ENCODE measurements at places on chromosomes 4 and X.
A peak's percentile ranks its signal among the peaks of the same experiment; 100 is the strongest.

- DNase-seq: no peak
- H3K36me3 ChIP-seq: peaks cover 33% of the 10 kb centered on the region
- peaks cover 6% of the 10 kb centered on the region for H3K4me1 ChIP-seq
- H3K27ac ChIP-seq: no peak overlapping the region
These were observed 89.9 kb downstream of the SLC10A6 start for GRCh38 chr4:86759298-86759697.

DNA sequence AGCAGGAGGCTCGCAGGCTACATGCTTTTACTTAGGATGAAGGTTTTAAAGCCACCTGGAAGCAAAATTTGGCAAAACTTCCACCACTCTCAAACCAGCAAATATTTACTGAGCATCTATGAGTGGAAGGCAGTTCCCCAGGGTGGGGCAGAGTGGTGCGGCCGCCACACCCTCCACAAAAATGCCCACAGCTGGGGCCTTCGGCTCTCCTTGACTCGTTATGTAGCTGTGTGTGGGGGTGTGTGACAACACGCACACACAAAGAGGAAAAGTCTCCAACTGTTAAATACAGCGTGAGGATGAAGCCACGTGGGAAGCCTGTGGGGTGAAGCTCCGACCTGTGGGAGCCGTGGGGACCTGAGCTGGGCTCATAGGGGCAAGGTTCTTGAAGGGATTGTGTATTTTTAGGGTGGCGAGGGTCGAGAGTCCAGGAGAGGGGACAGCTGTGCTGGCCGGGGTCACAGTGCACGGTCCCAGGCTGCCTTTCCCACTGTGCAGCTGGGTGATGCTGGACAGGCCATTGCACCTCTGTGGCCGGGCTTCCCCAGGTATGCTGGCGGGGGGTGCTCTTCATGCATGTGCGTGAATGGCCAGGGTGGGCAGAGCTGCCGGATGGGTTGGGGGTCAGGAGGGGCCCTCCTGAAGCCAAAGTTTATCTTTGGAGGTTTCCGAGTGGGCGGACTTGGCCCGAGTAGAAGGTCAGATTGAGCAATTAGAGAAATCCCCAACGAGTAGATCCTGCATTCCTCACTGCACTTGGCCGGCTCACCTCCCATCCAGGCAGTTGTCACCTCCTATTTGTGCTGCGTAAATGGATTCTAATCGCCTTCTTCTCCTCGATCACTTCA lies 25.4 kb downstream of the SORCS2 start:
- H3K4me1 ChIP-seq: no peaks in the 10 kb centered on the region
- no peak for DNase-seq
- peaks cover 14% of the 10 kb centered on the region for H3K36me3 ChIP-seq
- no peaks in the 10 kb centered on the region for H3K27me3 ChIP-seq
- no peak overlapping the region for H3K4me3 ChIP-seq

- H3K4me3 ChIP-seq: no peak overlapping the region
- H3K27me3 ChIP-seq: 0 out of 2 replicates have a peak, but pooled peaks cover 2% of the 10 kb centered on the region
- no peaks in the 10 kb centered on the region for H3K36me3 ChIP-seq
These were observed 626.2 kb downstream of the MID1IP1 start for GRCh38 chrX:39427492-39427891.

GRCh38 chrX:149825424-149825823 lies 43.7 kb downstream of the MAGEA9 start:
- H3K36me3 ChIP-seq: peaks cover 7% of the 10 kb centered on the region
- no peak overlapping the region for H3K4me3 ChIP-seq
- peaks cover 45% of the 10 kb centered on the region for H3K4me1 ChIP-seq
- H3K27ac ChIP-seq: no peak overlapping the region
- DNase-seq: peak; percentile 63

GRCh38 chr4:147078875-147079658 lies 133.4 kb upstream of the TTC29 start:
- H3K36me3 ChIP-seq: peaks cover 1% of the 10 kb centered on the region
- peaks cover 14% of the 10 kb centered on the region for H3K27me3 ChIP-seq
- H3K4me1 ChIP-seq: peaks cover 29% of the 10 kb centered on the region
- no peak for DNase-seq
- H3K27ac ChIP-seq: no peak overlapping the region

DNA sequence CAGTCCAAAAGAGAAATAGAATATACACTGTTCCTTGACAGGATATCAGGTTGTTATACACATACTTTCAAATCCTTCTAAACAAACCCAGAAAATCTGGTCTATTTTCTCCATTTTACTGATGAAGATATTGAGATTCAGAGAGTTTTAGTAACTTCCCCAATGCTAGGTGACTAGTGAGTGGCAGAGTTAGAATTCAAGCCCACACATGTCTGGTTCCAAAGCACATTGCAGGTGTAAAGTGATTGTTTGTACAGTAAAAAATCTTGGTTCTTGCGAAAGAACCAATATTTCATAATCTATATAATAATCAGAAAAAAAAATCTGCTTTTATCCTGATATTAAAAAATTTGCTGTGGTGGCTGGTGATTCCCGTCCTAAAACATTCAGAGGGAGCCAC lies 39.5 kb upstream of the EMCN start:
- no peak overlapping the region for H3K27ac ChIP-seq
- H3K4me3 ChIP-seq: no peak overlapping the region
- no peak for DNase-seq
- H3K4me1 ChIP-seq: peaks cover 5% of the 10 kb centered on the region
- no peaks in the 10 kb centered on the region for H3K36me3 ChIP-seq

- no peaks in the 10 kb centered on the region for H3K36me3 ChIP-seq
- peaks cover 54% of the 10 kb centered on the region for H3K4me1 ChIP-seq
- no peaks in the 10 kb centered on the region for H3K27me3 ChIP-seq
These were observed 1.2 kb downstream of the SLAIN2 start for GRCh38 chr4:48342606-48342880.
